ENCODE measurements at places on chromosomes 4 and X. TPM values are rescaled to one million over a fixed set of nuclear protein-coding genes. Genes with fewer than 3 reads are reported as not detected.

DNA sequence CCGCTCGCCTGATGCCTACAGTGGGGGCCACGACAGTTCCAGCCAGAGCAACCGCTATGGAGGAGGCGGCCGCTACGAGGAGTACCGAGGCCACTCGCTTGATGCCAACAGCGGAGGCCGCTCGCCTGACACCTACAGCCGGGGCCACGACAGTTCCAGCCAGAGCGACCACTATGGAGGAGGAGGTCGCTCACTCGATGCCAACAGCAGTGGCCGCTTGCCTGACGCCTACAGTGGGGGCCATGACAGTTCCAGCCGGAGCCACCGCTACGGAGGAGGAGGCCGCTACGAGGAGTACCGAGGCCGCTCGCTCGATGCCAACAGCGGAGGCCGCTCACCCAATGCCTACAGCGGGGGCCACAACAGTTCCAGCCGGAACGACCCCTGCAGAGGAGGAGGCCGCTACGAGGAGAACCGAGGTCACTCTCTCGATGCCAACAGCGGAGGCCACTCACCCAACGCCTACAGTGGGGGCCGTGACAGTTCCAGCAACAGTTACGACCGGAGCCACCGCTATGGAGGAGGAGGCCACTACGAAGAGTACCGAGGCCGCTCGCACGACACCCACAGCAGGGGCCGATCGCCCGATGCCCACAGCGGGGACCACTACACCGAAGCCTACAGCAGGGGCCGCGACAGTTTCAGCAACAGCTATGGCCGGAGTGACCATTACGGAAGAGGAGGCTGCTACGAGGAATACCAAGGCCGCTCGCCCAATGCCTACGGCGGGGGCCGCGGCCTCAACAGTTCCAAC lies 2.5 kb downstream of the RBMXL3 start:
- DNase-seq, result no peak

- no peak for DNase-seq
These were observed 333.0 kb downstream of the DCHS2 start for GRCh38 chr4:154158361-154159155.

Gene TRIM2
- 23.4 TPM for total RNA-seq

DNA sequence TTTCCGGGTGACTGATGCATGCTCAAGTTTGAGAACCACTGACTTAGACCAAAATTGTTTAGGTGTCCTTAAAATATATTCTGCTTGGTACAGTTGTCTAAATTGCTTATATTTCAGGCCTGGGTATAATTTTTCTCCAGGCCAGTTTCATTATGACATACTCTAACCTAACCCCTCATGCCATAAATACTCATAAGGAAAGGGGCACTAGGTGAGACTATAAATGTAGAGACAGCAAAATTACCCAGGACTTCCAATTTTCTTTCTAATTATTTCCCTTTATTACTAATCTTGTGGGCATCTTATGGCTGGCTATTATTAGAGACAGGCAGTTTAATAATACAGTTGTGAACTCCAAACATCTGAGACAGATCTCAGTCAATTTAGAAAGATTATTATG lies 150.2 kb downstream of the RRAGB start:
- no peak for DNase-seq

Data from cardiac septum (tissue), 1 donor.